Stimulated activated CD4-positive, alpha-beta T cell treated with anti-CD3 and anti-CD28 coated beads, TNF-alpha, amount 100 ng/mL, for 48 hours (primary cell): ENCODE measurements at places on chromosomes 3 and 15.

GRCh38 chr3:11029948-11030347 lies 37.4 kb downstream of the SLC6A1 start:
- no peak for DNase-seq

DNA sequence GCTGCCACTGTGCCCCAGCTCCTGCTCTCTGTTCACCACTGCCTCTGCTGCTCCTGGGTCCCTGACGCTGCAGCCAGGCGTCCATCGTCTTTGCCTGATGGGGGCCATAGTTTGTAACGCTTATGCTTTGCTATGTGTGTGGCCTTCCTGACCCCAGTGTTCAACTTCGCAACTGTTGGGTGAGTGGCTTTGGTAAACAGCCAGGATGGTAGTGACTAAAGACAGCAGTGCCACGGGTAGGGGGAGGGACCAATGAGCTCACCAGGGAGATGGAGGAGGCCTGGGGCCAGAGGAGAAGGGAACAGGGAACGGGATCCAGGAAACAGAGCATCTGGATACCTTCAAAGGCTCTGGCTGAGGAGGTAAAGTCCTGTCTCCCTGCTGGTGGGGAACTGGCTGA lies 75.9 kb upstream of the ALDH1L1 start:
- no peak for DNase-seq

DNA sequence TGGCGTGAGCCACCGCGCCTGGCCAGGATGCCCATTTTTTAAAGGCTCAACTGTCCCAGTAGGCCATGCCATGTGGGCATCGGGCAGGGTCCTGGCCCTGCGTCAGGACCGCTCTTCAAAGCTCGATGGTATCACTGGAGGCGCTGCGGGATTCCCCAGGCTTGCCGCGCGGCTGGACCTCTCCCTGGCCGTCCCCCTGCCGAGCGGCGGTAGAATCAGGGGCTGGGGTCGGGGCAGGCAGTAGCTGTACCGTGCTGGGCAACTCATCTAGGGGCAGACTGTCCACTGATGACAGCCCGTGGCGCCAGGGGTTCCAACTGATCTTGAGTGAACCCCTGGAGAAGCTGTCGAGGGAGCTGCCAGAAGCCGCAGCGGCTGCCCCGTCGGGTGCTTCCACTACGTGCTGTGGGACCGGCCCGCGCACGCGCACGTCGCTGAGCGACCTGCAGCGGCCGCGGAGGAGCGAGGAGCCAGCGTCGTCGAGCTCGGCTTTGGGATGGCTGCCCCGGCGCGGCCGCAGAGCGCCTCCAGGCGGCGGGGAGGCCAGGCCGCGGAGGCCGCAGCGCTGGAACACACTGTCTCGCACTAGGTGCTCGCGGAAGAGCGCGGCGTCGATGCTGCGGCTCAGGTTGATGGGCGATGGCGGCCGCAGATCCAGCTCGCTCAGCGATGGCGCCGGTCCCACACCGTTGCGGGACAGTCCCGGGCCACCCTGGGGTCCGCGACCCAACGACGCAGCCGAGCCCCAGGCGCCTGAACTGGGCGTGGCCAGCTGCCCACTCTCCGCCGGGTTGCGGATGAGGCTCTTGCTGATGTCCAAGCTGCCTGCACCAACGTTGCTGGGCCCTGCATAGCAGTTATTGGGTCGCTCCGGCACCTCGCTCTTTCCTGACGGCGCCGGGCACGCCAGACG lies 5.8 kb downstream of the PRRT3 start:
- peak; percentile 70 for DNase-seq

GRCh38 chr15:78695854-78696253 lies 54.8 kb upstream of the CHRNB4 start:
- DNase-seq = no peak

GRCh38 chr3:136708333-136708985 lies 43.7 kb downstream of the STAG1 start:
- DNase-seq = no peak

DNA sequence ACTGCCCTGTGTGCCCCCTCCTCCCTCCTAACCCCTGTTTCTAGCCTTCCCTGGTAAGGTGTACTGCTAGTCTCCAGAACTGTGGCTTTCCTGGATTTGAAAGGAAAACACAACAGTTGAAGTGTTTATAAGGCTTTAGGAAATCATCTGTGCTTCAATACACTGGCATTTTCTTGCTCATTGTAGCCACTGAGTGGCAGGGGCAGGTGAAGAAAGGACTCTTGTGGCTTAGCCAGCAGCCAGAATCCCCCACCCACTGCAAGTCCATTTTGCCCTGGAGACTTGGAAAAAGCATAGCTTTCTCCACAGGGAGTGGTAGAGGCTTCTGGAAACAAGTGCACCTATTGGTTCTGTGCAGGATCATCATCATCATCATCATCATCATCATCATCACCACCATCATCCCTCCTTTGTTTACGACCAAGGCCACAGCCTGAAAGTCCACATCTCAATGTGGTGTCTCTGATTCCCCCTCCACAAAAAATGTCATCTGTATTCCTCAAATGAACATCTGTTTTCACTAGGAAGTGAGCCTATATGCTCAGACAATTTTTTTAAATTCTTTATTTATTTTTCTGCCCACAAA lies 33.4 kb downstream of the AQP9 start:
- no peak for DNase-seq

DNA sequence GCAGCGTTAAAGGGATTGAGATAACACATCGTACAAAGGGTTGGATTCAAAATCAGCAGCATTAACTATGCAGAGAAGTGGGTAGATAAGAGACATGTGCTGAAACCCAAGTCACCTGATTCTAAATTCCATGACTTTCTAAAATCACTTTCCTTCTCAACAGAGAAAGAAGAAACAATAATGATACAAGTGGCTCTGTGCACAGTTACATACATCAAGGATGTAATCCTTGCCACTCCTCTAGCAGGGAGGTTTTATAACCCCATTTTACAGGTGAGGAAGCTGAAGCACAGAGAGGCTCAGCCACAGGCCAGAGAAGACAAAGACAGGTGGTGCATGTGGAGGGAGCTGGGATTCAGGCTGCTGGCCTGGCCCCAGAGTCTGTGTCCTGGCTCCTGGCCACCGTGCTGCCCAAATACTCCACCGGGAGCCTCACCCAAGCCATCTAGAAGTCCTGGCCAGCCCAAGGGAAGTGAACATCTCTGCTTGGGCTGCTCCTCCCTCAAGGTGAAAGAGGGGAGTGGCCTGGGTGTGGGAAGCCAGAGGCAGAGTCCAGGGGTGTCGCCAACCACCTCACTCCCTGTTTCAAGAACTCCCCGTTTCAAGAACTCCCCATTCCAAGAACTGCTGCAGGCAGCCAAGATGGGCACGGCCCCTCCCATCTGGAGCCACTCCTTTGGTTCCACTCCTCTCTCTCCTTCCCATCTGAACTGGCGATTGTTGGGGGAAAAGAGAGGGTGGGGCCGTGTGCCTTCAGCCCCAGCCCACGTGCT lies 147.1 kb downstream of the NUP210 start:
- DNase-seq = no peak

DNA sequence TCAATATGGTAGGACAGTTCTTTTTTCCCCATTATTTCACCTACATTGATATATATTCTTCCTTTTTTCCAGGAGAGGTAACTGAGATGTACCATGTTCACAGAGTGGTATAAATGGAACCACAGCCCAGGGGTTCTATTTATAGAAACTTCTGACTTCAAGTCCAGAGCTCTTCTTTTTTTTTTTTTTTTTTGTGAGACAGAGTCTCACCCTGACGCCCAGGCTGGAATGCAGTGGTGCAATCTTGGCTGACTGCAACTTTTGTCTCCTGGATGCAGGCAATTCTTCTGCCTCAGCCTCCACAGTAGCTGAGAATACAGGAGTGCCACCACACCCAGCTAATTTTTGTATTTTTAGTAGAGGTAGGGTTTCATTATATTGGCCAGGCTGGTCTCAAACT lies 267.1 kb upstream of the TPRG1 start:
- DNase-seq = no peak

DNA sequence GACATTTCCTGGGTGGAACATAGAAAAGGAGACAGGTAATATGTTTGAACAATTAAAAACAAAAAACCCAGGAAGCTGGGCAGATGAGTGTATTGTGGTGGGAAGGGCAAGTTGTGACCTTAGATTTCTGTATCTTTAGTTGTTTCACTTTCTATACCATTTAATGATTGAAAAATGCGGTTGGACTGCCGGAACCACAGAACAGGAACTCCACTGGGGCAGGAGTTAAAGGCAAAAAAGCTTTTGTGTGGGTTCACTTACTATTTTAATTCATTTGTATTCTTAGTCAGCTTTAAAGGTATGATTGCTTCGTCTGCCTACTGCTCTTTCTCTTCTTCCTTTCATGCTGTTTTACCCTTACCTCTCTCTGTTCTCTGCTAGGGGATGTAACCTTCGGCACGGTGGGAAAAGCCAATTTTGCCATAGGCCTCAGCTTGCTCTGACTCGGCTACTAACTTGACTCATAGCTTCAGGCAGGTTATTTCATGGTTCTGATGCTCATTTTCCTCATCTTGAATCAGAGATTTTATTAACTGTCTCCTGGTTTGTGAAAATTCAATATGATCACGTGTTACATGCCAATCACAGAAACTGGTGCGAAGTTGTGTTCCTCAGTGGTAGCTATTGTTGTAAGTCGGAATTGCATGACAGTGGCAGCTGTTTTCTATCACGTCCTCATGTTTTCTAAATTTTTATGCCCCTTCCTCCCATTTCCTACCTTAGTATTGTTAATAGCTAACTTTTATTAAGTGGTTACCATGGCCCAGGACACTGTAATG lies 1.6 kb upstream of the MCTP2 start:
- peak; percentile 25 for DNase-seq

DNA sequence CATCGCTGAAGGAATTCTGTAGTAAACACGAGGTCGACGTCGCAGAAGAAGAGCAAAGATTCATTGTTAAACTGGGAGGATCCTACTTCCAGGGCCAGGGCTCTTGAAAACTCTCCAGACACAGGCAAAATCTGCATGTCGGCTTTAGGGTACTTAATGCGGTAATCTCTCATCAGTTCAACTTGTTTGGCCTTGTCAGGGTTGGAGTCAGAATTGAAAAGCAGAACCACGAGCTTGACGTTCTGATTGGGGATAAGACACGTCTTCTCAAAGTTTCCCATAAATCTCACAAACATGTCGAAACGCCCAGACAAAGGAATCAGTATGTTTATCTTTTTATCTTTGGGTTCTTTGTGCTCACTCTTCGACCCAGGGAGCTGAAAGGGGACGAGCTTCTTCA lies 74.0 kb downstream of the CHSY1 start:
- DNase-seq = no peak

DNA sequence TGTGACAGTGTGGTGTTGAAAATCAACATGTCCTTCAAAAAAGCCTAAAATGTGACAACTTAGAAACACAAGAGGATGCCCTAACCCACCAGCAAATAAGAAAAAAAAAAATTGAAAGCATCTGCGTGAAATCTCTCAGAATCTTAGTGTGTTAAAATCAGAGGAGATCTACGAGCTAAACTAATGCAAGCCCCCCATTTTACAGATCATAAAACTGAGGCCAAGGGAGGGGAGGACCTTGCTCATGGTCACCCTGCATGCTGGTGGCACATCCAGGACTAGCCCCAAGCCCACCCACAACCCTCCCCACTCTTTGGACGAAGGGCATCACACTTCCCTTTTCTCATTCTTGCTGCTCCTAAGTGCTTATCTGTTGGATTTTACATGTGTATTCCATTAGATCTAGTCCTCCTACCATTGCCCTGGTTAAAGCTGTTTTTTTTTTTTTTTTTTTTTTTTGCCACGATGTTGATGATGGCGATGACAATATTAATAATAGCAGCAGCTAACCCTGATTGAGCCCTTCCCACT lies 29.1 kb upstream of the NOX5 start:
- no peak for DNase-seq

DNA sequence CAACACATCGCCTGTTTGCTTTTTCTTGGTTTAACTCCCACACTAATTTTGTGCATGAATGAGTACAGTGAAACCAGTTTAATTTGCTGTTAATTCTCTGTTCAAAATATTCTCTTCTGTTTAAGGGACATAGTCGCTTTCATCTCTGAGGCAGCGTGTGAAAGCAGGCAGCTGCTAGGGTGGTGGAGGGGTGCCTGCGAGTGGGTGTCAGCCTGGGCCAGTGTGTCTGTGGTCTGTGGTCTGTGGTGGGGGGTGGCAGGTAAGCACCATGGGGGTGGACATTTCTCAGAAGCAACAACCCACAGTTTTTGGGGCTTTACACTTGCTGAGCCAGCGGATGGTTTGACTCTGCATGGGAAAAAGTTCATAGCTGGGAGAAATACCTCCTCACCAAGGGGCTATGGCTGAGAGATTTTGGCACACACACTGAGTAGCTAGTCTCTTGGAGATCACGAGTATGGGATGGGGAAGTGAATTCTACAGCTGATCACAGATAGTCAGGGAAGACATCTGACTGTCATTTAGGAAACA lies 109.2 kb downstream of the EPHB1 start:
- DNase-seq = peak; percentile 11

DNA sequence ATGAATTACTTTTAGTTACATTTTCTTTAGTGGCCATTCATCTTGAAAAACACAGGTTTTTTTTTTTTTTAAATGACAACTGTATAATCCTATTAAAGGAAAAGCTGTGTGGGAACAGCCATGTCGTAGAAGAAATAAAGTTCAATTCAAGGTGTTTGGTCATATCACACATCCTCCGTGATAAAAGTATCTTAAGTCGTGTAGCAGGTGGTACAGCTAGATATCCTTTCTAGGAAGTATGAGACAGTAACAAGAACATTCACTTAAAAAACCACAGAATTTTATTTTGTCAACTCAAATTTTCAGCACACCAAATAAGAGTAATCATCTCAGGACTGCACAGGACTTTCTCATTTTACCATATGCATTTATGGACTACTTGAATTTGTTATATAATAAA lies 16.1 kb downstream of the ZDHHC23 start:
- DNase-seq = no peak

DNA sequence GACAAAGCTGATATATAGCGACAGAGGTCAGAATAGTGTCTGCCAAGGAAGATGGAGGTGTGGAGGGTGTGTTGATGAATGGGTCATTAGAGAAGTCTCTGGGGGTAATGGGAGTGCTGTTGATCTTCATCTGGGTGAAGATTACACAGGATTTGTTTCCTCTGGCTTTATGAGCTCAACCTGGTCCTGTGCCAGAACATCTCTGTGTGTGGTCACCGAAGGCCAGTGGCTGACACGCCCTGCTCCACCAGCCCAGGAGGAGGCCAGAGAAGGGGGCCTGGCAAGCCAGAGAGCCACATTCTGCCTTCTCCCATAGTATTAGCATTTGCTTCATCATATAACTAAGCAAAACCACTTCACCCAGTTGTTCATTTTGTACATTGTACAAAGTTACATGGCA lies 121.1 kb downstream of the ZNF621 start:
- DNase-seq = no peak
